ENCODE measurements at places on chromosomes 2 and 18. TPM values are rescaled to one million over a fixed set of nuclear protein-coding genes. Genes with fewer than 3 reads are reported as not detected.

ACKR3 gene
- 22.4 TPM for polyA plus RNA-seq

IL1RL2 gene
- polyA plus RNA-seq: 0.34 TPM

GLI2 gene
- polyA plus RNA-seq: 10.8 TPM

ALKAL2 gene
- 0.49 TPM for polyA plus RNA-seq

HOXD8 gene
- polyA plus RNA-seq: 45.0 TPM

CYP27C1 gene
- polyA plus RNA-seq: 5.7 TPM

LANCL1 gene
- 59.6 TPM for polyA plus RNA-seq

COX7A2L gene
- 150 TPM for polyA plus RNA-seq

LYPD1 gene
- polyA plus RNA-seq: 3.3 TPM
